ENCODE measurements at places on chromosomes 2 and 18.

GRCh38 chr2:2057125-2057721 is 273.9 kb downstream of the MYT1L start:
- peaks cover 11% of the 10 kb centered on the region for H3K4me1 ChIP-seq
- peak overlapping the region; percentile 5 for H3K27ac ChIP-seq
- H3K36me3 ChIP-seq, result no peaks in the 10 kb centered on the region

DNA sequence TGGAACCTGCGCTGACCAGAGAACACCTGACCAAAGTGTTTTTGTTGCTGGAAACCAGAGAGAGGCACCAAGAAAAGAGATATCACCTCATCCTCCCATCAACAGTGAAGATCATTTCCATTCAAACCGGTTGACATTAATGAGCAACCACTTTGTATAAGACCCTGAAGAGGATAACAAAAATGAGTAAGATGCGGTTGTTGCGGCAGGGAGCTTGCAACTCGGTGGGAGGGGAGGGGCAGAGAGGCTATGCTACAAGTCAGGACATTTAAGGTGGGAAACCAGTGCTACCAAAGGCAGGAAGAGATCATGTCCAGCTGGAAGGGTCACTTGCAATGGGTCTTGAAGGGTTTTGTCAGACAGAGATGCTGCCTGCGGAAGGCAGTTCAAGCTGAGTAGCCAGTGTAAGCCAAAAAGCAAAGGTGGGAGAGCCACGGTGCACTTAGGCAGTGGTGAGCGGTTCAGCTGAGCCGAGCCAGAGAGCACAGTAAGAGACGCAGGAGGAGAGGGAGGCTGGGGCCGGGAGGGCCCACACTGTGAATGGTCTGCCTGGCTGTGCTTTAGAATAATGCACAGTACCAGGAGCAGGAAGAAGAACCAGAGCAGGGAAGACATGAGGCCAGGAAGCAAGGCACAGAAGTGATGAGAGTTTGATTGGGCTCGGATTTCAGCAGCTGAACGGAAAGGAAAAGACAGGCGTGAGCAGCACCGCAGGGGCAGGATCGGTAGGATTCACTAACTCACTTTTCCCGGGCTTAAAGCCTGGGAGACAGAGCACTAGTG is 24.4 kb upstream of the DTNB start:
- no peaks in the 10 kb centered on the region for H3K27me3 ChIP-seq
- H3K4me3 ChIP-seq, result no peak overlapping the region
- H3K4me1 ChIP-seq, result peaks cover 2% of the 10 kb centered on the region
- no peaks in the 10 kb centered on the region for H3K36me3 ChIP-seq

DNA sequence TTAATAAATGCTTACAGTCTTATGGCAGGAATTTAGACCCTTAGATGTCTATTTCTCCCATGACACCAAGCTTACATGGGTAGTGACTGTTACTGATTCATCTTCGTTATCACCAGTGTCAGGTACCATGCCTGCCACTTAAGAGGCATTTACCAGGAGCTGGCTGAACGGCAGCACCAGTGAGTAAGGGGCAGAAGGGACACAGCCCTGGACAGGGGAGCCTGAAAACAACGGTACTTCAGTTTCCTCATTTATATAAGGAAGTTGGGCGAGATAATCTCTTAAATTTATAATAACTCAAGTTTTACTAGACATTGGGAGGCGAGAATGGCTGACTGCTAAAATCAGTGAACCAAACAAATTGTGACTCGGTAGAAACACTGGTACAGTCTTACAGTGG is 1.2 kb downstream of the COA5 start:
- H3K27ac ChIP-seq, result peak overlapping the region; percentile 86
- peaks cover 56% of the 10 kb centered on the region for H3K4me1 ChIP-seq
- H3K4me3 ChIP-seq, result peak overlapping the region; percentile 93
- no peaks in the 10 kb centered on the region for H3K27me3 ChIP-seq

DNA sequence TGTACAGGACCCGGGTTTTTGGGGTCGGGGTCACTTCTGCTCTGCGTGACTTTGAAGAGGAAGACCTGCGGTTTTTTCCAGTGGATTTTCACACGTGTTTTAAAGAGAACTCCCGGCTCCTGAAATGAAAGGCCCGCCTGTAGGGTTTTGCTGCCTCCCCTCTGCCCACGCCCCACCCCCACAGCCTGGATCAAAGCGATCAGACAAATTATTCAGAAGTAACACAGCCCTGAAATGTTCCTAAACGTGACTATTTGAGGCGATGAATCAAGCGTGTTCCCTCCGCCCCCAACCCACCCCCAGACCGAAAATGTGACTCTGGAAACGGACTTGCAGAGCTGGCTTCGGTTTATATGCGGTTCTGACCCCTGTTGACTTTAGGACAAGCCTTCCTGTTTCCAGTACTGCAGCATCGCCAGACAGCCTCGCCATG is 28.7 kb upstream of the SMIM21 start:
- H3K4me3 ChIP-seq, result no peak overlapping the region
- no peaks in the 10 kb centered on the region for H3K4me1 ChIP-seq
- no peak for DNase-seq
- H3K27me3 ChIP-seq, result peaks cover 47% of the 10 kb centered on the region
- no peak overlapping the region for H3K27ac ChIP-seq

- H3K4me3 ChIP-seq, result no peak overlapping the region
- H3K4me1 ChIP-seq, result no peaks in the 10 kb centered on the region
- DNase-seq, result no peak
- peaks cover 2% of the 10 kb centered on the region for H3K27me3 ChIP-seq
- no peak overlapping the region for H3K27ac ChIP-seq
These were observed 124.6 kb downstream of the COPS8 start for GRCh38 chr2:237210297-237210696.

DNA sequence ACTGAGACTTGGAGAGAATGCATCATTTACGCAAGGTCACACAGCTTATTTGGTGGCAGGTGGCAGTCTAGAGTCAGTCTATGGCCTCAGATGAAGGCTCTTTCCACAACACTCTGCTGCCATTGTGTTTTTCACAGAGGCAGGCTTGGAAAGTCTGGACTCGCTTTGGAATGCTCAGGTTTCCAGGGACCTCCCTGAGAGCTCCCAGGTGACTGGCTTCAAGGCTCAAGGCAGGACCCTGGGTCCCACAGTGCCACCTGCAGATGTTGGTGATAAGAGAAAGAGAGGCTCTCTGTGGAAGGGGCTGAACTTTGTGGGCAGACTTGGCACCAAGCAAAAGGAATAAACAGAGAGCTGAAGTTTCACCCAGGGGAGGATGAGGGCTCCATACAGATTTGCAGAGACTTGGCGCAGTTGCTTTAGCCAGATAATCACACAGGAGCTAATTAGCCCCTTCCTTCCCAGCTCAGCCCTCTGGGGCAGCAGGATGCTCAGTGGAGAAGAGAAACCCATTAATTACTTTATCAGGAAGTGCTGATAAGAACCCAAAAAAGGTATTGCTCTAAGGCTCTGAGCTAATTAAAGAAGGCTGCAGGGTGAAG is 103.5 kb downstream of the LBH start:
- H3K36me3 ChIP-seq, result no peaks in the 10 kb centered on the region
- no peak for DNase-seq
- peak overlapping the region; percentile 16 for H3K4me3 ChIP-seq
- peak overlapping the region; percentile 93 for H3K27ac ChIP-seq
- peaks cover 87% of the 10 kb centered on the region for H3K4me1 ChIP-seq
- no peaks in the 10 kb centered on the region for H3K27me3 ChIP-seq

DNA sequence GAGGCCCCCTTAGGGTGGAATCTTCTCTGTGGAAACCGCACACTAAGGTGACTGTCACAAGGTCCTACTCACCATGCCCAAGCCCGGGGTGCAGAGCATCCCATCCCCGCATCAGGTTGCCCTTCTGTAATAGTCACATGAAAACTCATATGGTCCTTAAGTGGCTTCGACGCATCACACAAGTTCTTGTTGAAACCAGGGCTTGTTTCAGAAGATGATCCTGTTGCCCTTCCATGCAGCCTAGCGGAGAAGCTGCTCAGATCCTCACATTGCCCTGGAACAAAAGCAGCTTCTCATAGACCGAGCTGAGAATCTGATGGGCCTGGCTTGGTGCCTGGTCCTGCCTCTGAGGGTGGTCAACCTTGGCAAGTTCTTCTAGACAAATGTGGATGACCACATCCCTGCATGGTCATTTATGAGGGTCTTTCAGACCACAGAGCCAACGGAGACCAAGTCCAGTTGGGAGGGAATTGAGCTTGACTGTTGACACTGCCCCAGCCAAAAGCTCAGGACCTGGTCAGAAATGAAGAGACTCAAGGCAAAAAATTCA is 54.1 kb downstream of the PDCL3 start:
- H3K27me3 ChIP-seq, result peaks cover 5% of the 10 kb centered on the region
- no peaks in the 10 kb centered on the region for H3K36me3 ChIP-seq
- DNase-seq, result no peak

DNA sequence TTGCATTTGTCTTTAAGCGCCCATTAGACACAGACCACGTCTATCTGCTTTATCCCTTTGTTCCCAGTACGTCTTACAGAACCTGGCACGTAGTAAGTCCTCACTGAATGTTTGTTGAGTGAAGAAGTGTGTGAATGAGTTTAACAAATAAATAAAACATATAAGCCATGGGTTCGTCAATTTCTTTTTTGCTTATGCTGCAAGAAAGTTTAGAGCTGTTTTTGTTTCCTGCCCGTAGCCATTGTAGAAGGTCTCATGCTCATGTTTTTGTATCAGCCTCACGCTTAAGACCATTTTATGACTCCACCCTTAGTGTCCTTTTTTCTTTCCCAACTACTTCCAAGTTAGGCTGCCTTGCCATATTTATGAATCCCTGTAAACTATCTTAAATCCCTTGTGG is 2.5 kb downstream of the ADD2 start:
- H3K4me1 ChIP-seq, result peaks cover 10% of the 10 kb centered on the region
- DNase-seq, result no peak
- no peak overlapping the region for H3K4me3 ChIP-seq
- H3K27me3 ChIP-seq, result peaks cover 53% of the 10 kb centered on the region
- no peak overlapping the region for H3K27ac ChIP-seq

DNA sequence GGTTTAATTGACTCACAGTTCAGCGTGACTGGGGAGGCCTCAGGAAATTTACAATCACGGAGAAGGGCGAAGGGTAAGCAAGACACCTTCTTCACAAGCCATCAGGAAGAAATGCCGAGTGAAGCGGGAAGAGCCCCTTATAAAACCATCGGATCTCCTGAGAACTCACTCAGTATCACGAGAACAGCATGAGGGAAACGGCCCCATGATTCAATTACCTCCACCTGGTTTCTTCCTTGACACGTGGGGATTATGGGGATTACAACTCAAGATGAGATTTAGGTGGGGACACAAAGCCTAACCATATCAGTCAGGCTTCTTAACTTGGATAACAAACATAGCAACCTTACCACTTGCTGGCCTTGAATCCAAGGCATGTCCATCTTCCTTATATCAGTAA is 289.0 kb upstream of the STON1 start:
- peaks cover 13% of the 10 kb centered on the region for H3K4me1 ChIP-seq
- H3K36me3 ChIP-seq, result no peaks in the 10 kb centered on the region
- H3K27me3 ChIP-seq, result peaks cover 5% of the 10 kb centered on the region
- H3K4me3 ChIP-seq, result no peak overlapping the region

- H3K27me3 ChIP-seq, result no peaks in the 10 kb centered on the region
- H3K36me3 ChIP-seq, result no peaks in the 10 kb centered on the region
- H3K4me1 ChIP-seq, result no peaks in the 10 kb centered on the region
These were observed 517.8 kb upstream of the DSEL start for GRCh38 chr18:68034296-68034695.

DNA sequence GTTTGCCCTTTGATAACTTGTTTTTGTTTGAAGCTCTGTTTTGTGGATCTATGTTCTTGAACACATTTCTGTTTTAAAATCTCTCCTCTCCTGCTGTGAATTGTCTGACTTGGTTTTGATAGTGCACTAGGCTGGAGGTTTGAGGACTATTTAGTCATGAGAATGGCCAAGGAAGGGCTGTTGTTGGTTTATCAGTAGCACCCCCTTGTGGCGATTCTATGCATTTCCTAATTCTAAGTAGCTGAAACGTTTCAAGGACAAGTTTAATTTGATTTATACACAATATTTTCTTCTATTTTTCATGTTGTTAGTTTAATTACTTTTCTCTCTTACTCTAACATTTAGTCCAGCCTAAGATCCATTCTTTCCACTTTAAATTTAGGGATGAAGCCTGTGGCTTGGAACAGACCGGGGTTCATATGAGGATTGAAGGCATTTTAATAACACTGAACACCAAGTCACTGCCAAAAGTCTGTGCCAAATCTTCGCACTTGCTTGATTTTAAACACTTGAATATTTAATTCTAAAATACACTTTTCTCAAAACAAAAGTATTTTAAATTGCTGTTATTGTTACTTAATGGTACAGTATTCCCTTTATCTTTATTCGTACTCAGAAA is 166.0 kb downstream of the SOCS6 start:
- no peak overlapping the region for H3K4me3 ChIP-seq
- no peaks in the 10 kb centered on the region for H3K4me1 ChIP-seq
- no peak overlapping the region for H3K27ac ChIP-seq
- H3K36me3 ChIP-seq, result no peaks in the 10 kb centered on the region
- H3K27me3 ChIP-seq, result peaks cover 2% of the 10 kb centered on the region

Measured in activated T-helper 2 cell treated with anti-CD3 and anti-CD28 coated beads, Interferon-gamma antibody, Interleukin-2, Interleukin-4, amounts not matched to agents 10 μg/mL and 5 μg/mL and 100 μg/mL, durations not matched to agents 14 hours and 24 hours and 36 hours (primary cell).